ENCODE measurements at places on chromosomes 1 and 21. TPM values are rescaled to one million over a fixed set of nuclear protein-coding genes. Genes with fewer than 3 reads are reported as not detected.

PTPRC gene
- not detected for total RNA-seq

ESRRG gene
- not detected for total RNA-seq

NOTCH2NLA gene
- 38.5 TPM for total RNA-seq

PRMT2 gene
- total RNA-seq: 116 TPM

AGT gene
- total RNA-seq: not detected

PODN gene
- not detected for total RNA-seq

IRF6 gene
- total RNA-seq: 195 TPM

CDC7 gene
- 9.0 TPM for total RNA-seq

Measured in airway epithelial cell (primary cell).